ENCODE measurements at places on chromosomes 7 and 10.

DNA sequence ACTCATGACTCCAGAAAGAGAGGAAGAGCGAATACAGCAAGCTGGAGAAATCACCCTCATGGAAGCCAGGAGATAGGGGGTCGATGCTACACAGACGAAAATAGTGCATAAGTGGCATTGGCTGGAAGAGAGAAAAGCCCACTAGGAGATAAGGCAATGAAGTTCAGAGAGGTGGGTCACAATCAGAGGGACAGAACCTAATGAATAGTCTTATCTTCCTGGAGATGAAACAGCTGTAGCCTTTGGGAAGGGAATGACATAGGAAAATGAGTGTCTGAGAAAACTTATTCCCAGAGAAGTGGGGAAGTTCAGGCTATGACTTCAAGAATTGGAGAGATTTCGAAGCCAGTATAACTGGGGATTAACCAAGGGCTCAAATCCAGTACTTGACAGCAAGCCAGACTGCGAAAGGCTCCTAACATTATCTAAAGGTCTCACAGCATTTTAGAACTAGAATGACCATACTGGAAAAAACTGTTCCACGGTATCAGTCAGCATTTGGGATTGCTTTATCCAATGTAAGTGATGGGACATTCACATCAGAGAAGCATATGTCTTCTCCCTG lies 211.1 kb downstream of the ZNF365 start:
- no peak for DNase-seq

GRCh38 chr7:134553976-134554375 lies 5.1 kb downstream of the AKR1B15 start:
- DNase-seq, result no peak

DNA sequence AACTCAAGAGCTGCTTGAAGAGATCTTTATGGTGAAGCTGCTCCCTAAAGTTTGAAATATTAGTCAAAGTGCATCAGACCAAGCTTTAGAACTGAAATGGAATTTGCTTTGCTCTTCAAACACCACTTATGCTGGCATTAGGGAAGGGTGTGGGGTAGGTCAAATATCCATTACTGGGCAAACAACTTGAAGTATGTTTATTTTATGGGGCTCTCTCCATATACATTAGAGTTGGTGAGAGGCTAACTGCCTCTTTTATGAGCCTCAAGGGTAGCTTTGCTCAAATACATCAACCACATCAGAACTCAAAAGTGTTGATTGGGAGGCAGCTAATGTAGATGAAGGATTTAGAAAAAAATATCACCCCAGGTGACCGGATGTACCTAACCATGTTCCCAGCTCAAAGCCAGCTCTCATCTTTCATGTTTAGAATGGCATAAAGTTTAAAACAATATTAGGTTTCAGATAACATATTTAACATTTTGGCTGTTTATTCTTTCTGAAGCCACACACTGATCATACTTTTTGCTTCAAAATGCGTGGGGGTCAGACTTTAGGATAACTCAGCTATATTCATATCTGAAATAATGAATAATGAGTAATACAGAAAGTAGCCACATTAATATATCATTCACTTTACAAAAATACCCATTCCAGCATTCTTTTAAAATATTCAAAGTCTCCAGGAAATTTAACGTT lies 318.6 kb downstream of the PTEN start:
- DNase-seq, result no peak

- DNase-seq, result no peak
Measured at GRCh38 chr10:61438141-61438988, 14.8 kb downstream of the TMEM26 start.

DNA sequence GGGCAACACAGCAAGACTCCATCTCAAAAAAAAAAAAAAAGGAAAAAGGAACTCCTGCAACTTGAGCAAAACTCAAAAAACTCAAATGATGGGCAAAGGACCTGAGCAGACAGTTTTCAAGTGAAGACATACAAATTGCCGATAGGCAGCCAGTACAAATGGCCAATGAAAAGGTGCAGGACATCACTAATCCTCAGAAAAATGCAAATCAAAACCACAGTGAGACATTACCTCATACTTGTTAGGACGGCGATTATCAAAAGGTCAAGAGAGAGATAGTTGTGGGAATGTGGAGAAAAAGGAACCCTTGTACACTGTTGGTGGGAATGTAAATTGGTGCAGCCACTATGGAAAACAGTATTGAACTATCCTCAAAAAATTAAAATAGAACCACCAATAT lies 16.8 kb downstream of the SVOPL start:
- no peak for DNase-seq

DNA sequence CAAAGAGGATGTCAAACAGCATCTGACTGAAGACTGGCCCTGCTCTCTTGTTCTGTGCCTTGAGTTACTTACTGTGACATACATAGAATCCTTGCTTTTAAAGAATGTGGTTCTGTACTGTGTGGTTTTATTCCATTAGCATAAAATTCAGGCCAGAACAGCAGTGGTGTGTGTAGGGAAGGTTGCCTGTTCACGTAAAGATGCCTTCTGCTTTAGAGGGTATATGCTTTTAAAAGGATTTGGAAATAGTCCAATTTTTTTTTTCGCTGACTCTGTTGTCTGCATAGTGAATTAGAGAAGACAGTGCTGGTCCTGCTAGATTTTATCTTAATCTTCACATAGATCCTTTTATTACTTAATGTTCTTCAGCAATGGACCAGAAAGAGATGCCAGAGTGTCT lies 470.8 kb upstream of the SEMA3A start:
- no peak for DNase-seq

GRCh38 chr7:96026611-96027010 lies 254.3 kb downstream of the DYNC1I1 start:
- no peak for DNase-seq

DNA sequence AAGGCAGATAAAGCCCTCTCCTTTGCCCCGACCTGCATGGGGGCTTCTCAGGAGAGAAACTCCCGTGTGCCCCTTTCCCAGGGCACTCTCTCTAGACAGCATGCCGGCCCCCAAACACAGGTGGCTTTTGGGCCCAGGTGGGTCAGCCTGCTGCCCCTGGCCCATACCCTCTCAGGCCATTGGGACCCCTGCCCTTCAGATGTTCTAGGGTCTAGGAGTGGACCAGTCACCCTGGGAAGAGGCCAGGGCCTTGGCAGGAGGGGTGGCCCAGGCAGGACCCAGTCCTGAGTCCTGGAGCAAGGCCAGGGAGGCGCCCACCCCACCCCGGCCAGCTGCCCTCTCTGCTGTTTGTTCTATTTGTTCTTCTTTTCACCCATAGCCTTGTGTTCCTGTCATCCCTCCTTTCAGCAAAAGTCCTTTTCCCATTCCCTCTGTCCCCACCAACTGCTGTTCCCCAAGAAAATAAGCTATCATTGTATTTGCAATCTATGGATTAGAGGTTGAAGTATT lies 9.3 kb upstream of the SEC24C start:
- no peak for DNase-seq

- DNase-seq, result no peak
Measured at GRCh38 chr10:1102831-1103230, 46.6 kb downstream of the WDR37 start.

DNA sequence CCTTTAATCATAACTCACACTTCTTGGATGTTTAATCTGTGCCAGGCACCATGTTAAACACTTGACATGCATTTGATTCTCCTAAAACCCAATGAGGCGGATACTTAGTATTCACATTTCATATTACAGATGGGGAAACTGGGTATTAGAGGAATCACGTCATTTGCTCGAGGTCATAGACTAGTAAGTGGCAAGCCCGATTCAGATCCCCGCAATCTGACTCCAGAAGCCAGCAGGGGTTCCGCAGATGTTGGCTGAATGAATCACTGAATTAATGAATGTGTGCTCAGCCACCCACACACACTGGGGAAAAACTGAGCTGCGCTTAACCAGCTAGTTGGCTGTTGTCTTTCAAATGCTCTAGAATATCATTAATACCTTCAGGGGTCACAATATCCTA lies 22.5 kb upstream of the ENO4 start:
- DNase-seq, result no peak

Data from HS-5 (cell line).